Skeletal muscle tissue (tissue), 5 donors: ENCODE measurements at places on chromosomes 7 and 10. TPM values are rescaled to one million over a fixed set of nuclear protein-coding genes. Genes with fewer than 3 reads are reported as not detected.

KCNIP2 gene
- 2.1 TPM for total RNA-seq

ZNF518A gene
- total RNA-seq: 24.0 TPM

COL13A1 gene
- 13.0 TPM for total RNA-seq

OPN4 gene
- total RNA-seq: not detected

DRGX gene
- total RNA-seq: not detected
